ENCODE measurements at places on chromosomes 2 and 18.

- DNase-seq, result no peak
Observed at GRCh38 chr2:9821805-9822445, 21.3 kb upstream of the TAF1B start.

- DNase-seq, result no peak
Observed at GRCh38 chr2:79771493-79771892, 258.6 kb downstream of the CTNNA2 start.

- no peak for DNase-seq
Observed at GRCh38 chr2:231332872-231333500, 62.5 kb upstream of the B3GNT7 start.

GRCh38 chr2:40485854-40486253 lies 34.0 kb upstream of the SLC8A1 start:
- DNase-seq, result no peak

DNA sequence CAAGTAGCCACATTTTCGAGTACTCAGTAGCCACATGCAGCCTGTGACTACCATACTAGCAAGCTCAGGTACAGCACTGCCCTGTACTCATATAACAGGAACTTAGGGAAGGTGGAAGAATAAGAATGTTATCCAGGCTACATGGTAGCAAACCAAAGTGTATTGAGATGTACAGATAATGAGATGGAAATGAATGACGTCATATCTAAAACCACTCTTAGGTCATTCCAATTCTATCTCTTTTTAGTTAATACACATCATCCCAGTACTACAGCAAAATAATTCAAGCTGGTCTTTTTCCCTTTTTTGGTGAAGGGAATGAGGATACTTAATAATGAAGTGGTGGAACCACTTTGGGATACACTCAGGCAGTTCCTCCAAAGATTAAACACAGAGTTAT lies 38.7 kb downstream of the COLEC12 start:
- DNase-seq, result no peak

DNA sequence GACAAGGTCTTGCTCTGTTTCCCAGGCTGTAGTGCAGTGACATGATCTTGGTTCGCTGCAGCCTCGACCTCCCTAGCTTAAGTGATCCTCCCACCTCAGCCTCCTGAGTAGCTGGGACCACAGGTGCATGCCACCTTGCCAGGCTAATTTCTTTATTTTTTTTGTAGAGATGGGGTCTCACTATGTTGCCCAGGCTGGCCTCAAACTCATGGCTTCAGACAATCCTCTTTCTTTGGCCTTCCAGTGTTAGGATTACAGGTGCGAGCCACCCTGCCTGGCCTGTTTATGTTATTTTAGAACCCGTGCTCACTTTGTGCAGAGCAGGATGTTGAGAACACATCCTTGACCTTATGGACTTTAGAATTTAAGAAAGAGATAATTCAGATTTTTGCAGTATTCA lies 17.4 kb downstream of the FAM117B start:
- DNase-seq, result no peak

GRCh38 chr2:53969968-53970723 lies 647 bp downstream of the PSME4 start:
- DNase-seq, result no peak

- no peak for DNase-seq
Observed at GRCh38 chr2:131105950-131106801, 1.0 kb downstream of the PLEKHB2 start.

DNA sequence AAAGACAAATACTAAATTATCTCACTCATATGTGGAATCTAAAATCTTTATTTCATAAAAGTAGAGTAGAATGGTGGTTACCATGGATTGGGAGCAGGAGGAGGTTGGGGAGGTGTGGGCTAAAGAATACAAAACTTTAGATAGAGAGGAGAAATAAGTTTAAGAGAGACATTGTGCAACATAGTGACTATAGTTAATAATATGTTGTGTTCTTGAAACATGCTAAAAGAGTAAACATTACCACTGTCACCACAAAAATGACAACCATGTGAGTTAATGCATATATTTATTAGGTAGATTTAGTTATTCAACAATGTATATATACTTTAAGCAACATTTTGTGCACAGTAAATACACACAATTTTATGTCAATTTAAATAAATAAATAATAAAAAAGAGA lies 128.5 kb upstream of the COL3A1 start:
- no peak for DNase-seq

DNA sequence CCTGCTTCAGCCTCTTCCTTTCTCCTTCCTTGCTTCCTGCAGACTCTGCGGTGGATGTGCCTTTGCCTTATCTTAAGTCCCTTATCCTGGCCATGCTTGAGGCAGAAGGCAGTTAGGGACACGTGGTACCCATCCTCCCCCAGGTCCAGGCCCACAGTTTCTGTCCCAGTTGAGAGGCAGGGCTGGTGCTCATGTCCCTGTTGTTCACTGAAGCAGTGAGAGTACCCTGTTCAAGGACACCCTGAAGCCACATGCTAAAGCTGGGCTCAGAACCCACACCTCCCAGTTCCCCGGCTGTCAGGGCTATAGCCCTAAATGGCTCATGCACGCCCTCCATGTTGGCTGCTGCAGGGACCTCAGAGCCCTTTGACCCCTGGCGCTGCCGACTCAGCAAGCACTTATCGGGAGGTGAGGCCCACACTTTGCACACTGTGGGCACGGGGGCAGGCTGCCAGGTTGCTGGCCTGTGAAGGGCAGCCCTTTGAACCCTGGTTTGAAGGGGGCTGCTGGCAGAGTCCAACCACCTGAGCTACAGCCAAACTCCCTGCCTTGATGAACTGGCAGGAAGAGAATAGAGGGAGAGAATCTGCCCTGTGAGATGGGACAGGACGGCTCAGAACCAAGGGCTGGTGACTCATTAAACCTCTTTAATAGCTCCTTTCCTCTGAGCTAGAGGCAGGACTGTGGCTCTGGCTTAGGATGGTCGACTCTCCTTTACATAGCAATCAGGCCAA lies 6.3 kb downstream of the KHK start:
- no peak for DNase-seq

Data from left forelimb (tissue), 1 donor.